Amniotic epithelial cell (primary cell): ENCODE measurements at places on chromosomes 5 and 9.
A peak's percentile ranks its signal among the peaks of the same experiment; 100 is the strongest.

DNA sequence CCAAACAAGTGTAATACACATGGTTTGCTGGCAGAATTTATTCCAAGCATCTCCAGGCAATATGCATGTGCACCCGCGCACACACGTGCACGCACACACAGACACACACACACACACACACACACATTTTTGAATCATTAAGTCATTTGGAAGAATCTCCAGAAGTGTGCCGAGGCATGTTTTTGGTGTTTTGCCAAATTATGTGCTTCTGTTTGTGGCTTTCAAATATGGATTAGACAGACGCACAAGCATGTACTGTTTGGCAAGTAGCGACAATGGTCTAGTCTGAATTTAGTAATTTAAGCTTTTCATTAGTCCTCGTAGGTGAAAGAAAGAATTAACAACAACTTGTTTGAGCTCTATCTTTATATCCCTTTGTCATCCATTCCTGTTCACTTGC is 36.7 kb downstream of the NFIB start:
- peak; percentile 69 for DNase-seq

- DNase-seq = no peak
These were observed 3.0 kb downstream of the ACTL7A start for GRCh38 chr9:108865037-108865436.

DNA sequence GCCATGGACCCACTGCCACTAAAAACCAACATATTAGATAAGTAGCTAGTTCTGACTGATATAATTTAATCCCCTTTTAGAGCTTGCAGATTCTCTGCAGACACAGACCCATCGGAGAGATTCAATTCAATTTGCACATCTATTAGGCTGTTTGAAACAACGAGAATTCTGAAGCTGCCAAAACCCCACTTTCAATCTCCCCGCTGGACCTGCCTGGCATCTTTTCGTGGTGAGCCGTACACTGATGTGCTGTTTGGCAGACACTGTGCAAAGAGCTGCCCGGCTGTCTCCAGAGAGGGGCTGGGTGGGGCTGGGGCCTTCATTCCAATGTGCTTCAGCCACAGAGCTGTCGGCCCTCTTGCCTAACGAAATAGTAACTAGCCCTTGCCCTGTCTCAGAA is 42.1 kb upstream of the FAM240B start:
- no peak for DNase-seq

GRCh38 chr9:112179816-112180215 is 4.7 kb upstream of the SUSD1 start:
- DNase-seq = no peak

DNA sequence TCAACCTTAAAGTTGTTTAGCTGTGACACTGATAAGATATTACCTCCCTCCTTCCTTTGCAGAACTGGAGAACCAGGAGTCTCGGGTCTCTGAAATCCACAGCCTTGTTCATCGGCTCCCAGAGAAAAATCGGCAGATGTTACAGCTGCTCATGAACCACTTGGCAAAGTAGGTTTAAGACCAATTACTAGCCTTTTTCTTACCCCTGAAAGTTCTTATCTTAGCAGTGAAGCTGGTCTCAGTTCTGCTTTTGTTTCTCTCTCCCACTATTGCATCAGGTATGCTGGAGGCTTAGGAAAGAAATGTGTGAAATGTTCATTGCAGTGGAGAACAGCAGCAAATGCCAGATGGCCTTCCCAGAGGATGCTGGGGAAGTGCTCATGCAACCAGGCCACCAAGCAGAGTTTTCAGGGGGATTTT is 287.4 kb downstream of the ARHGAP26 start:
- peak; percentile 95 for DNase-seq

DNA sequence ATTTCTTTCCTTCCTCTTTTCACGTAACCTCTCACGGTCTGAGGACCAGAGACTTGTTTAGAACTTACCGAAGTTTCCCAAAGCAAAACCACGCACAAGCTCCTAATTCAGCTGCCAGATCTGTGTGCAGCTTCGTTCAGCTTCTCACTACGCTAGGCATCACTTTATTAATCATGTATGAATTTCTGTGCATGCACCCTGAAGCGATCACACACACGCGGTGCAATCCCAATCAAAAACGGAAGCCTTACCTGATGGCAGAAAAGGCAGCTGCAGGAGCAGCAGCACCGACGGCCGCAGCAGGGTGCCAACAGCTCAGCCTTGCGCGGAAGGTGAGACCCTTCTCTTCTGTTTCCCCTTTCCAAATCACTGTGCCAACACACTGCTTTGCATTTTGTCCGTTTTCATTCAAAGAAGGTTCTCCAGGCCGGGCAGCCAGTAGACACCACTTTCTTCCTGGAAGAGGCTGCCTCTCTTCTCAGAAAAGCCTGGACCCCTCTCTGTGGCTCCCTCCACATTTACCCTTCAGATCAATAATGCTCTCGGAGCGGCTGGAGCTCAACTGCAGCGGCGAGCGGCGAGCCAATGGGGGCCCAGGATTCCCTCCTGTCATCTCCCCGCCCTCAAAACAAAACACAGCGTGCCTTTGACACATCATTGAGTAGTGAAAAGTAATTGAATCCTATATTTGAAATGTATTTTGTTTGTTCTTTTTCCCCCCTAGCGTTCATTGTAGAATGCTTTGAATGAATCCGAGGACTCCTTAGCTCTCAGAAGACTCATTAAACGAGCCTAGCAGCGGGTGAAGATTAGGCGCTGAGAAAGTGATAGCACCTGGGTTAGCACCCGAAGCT is at the start of gene CDH12:
CDH12 (minus strand) TSS at position 538 of the 854 bp plus-strand sequence.
- no peak for DNase-seq

- no peak for DNase-seq
These were observed 74.7 kb upstream of the C5orf46 start for GRCh38 chr5:147981074-147981473.

GRCh38 chr9:32738501-32739172 is 44.7 kb upstream of the TMEM215 start:
- DNase-seq = no peak

DNA sequence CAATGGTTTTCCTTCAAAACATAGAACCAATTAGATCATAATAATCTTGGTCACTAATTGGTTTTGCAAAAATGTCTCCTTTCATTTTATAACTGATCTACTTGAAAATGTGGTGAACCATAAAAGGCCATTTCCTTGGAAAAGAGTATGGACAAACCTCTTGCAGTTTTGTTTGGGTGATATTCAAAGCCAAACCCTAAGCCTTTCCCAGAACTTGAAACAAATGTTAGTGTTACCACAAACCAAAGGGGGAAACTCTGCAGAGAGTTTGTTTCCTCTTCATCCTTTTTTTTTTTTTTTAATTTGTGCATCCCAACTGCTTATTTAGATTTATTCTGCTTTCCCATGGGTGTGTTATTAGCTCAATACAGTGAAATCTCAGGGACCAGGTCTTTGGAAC is 204.4 kb upstream of the ADAMTSL1 start:
- DNase-seq = no peak

- no peak for DNase-seq
These were observed 205.6 kb downstream of the GADD45G start for GRCh38 chr9:89810431-89810830.

- peak; percentile 32 for DNase-seq
These were observed 51.1 kb upstream of the ORM1 start for GRCh38 chr9:114271556-114272510.

- DNase-seq = no peak
These were observed 72.5 kb downstream of the NDFIP1 start for GRCh38 chr5:142181096-142181495.

DNA sequence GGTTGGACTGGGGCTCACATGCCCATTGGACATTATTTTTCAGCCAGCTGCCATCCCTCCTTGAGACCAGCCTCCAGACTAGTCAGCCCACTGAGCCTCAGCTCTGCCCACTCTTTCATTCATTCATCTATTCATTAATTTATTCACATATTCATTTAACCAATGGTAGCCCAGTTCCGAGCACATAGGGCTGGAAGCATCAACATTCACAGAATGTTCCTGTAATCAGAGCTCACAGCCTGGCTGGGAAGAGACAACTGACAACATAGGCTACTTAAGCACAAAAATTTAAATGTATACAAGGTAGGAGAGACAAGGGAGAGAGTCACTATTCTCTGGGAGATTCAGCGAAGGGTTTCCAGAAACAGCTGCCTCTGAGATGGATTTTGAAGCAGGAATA is 17.0 kb upstream of the PBX3 start:
- no peak for DNase-seq
